ENCODE measurements at places on chromosomes 16 and 17.

- DNase-seq = no peak
Measured at GRCh38 chr16:82439678-82440293, 187.0 kb upstream of the CDH13 start.

DNA sequence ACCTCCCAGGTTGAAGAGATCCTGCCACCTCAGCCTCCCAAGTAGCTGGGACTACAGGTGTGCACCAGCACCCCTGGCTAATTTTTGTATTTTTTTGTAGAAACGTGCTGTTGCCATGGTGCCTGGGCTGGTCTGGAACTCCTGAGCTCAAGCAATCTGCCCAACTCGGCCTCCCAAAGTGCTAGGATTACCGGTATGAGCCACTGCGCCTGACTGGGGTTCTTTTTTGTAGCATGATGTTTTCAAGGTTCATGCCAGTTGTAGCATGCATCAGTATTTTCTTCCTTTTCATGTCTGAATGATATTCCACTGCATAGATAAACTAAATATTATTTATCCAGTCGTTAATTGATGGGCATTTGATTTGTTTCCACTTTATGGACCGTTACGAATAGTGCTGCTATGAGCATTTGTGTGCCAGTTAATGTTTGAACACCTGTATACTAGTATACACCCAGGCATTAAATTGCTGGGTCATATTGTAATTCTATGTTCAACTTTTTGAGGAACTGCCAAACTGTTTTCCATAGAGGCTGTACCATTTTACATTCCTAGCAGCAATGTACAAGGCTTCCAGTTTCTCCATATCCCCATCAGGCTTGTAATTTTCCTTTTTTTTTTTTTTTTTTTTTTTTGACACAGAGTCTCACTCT lies 24.8 kb upstream of the CEP20 start:
- DNase-seq = no peak

DNA sequence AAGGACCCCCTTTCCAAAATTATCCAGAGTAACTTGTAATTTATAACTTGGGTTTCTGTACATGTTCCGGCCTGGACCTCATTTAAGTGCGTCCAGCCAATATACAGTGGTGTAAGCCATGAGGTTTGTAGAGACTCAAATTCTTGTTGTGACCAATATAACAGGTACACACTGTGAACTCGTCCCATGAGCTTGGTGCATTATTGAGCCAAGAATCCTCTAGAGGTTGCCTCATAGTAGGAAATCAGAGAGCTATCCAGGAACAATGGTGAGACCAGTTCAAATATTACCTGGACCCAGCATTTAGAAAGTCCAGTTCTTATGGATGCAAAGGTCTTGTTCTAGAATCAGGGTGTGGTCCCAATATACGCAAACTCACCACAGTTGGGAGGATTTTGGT lies 138.2 kb downstream of the NPIPB5 start:
- no peak for DNase-seq

DNA sequence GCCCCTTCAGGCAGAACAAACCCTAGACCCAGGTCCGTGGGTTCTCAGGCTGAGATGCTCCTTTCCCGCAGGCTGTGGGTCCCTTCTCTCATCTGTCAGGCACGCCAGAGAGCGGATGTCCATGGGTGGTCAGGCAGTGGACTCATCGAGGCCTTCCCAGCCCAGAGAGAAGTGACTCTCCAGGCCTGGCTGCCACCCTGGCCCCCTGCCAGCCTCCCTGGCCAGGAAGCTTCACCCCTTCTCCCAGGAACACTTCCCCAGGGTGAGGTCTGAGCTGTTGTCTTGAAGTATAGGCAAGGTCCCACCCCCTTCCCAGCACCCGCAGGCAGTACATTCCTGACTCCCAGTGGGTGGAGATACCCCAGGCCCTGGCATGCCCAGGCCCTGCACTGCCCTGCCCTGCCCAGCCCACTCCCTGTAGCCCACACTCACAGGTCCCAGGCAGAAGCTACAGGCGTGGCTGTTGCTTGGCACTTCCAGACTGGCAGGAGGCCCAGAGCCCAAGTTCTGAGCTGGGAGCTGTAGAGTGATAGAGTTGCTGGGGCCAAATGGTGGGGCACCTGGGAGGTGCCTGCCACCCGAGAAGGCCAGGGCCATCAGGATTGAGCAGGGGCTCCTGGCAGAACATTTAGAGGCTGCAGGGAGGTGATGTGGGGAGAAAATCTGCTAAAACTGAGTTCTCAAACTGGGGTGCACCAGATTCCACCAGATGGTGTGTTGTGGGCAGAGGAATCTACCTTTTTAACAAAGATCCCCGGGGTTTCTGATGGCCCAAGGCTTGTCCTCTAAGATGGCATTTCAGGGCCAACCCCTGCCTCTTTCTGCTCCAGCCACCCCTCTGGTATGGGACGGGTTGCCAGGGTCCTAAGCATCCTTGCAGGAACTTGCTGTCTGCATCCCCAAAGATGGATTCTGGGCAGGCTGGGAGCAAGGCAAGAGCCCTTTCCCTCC lies 6.7 kb downstream of the ITGA3 start:
- DNase-seq = no peak

DNA sequence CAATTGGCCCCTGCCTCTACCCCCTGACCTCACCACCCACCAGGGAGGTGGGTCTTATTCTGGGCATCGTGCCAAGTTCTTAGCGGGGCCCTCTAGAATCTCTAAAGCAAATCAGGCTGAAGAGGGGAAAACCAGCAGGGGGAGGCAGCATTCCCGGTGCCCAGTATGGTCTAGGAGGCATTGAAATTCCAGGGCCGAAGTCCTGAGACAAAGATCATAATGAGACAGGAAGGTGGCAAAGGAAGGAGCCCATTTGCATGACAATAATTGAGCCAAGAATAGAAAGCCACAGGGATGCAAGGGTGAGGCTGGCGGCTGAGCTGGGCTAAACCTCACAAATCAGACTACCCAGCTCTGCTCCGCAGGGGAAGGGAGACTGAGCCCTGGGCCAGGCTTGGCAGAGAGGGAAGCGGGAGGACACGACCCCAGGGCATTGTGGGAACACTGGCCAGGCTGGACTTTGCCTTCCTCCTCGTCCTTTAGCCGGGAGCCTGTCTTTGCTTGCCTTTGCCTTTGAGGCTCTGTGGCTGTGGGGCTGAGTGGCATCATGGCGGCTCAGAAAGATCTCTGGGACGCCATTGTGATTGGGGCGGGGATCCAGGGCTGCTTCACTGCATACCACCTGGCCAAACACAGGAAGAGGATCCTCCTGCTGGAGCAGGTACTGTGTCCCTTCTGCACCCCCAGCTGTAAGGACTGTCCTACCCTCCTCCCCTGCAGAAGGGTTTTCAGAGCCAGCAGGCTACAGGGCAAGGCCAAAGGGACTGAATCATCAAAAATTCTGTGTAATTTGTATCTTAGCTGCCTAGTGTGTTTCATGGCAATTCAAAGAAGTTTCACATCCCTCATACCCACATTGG lies at the start of gene PIPOX:
Gene PIPOX, plus strand, starts transcription at position 463 of the 860 bp plus-strand sequence. Its CDS starts 85 bp downstream, at position 548.
- DNase-seq = no peak

DNA sequence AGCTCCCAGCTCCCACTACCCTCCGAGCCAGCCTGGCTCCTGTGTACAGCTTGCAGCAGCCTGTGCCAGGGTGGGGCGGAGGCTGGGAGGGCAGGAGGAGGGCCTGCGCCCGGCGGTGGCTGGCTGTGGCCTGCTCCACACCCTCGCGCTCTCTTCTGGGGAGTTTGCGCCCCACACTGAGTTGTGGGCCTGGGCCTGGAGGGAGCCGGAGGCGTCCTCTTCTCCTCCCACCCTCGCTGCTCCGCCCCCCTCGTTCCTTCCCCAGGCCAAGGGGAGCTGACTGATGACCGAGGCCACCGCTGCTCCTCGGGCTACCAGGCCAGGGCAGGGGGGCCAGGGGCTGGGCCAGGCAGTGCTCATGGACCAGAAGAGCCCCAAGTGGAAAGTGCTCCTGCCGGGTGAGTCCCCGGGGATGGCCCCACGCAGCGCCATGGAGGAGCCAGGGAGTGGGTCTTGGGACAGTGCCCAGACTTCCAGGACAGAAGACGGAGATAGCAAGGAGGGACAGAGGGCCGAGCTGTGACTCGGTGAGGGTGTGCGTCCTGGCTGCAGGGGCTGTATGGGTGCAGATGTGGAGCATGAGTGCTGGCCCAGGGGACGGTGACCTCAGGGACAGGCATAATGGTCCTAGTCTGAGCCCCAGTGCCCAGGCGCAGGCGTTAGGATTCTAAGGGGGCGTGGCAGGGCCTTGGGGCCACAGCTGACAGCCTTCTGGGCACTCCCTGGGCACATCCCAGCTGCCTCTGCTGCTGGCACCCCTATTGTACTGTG lies 242.1 kb upstream of the GSE1 start:
- no peak for DNase-seq

DNA sequence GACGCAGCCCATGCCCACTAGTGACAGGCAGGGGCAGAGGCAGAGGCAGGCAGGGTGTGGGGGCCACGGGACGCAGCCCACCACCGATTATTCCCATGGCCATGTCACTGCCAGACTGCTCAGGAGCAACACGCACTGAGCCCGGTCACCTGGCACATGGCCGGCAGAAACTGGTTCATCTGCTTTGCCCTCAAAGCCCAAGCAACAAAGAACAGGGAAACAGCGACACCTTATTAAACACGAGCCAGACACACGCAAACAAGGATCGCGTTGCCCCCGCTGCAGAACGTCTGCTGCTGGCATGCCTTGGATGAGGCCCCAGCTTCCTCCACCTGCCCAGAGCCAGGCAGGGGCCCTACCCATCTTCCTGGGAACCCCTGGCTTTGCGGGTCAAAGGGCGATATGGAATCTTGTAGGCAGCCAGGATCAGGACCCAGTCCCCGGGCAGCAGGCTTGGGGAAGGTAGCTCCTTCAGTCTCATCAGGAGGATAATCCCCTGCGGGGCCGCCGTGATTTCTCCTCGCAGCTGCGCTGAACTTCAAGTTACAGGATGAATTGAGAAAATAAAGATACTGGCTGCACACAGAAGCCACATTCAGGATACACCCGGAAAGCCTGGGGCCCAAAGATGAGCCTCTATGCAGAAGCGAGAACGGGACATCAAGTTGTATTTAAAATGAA lies 4.8 kb downstream of the TBC1D16 start:
- no peak for DNase-seq

DNA sequence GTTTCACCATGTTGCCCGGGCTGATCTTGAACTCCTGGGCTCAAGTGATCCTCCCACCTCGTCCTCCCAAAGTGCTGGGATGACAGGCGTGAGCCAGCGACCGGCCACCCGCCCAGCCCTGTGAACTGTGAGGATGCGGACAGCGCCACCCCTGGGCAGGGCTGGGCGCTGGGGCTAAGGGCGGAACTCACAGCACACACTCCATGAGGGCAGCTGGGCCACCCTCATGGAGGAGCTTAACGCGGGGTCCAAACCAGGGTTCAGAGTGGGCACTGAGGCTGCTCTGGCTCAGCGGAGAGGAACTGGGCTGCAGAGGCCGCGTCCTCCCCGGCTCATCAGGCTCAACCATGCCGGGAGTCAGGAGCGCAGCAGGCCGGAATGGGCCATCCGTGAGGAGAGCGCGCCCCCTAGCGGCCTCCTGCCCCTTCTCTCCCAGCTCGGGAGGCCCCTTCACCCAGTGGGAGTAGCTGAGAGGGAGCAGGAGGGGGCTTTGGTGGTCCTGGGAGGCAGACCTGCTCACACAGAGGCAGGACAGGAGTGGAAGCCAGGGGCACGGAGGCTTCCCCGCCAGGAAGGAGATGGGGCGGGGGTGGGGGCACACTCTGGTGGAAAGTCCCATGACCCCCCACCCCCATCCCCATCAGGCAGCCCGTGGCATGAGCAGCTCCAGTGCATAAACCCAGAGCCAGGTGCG lies 13.8 kb downstream of the CORO7 start:
- peak; percentile 79 for DNase-seq

- DNase-seq = no peak
Measured at GRCh38 chr17:67467500-67468455, 90.7 kb downstream of the PITPNC1 start.

GRCh38 chr16:84062734-84063640 lies 20.4 kb upstream of the SLC38A8 start:
- peak; percentile 72 for DNase-seq

- DNase-seq = no peak
Measured at GRCh38 chr17:41695954-41696757, 7.5 kb downstream of the EIF1 start.

DNA sequence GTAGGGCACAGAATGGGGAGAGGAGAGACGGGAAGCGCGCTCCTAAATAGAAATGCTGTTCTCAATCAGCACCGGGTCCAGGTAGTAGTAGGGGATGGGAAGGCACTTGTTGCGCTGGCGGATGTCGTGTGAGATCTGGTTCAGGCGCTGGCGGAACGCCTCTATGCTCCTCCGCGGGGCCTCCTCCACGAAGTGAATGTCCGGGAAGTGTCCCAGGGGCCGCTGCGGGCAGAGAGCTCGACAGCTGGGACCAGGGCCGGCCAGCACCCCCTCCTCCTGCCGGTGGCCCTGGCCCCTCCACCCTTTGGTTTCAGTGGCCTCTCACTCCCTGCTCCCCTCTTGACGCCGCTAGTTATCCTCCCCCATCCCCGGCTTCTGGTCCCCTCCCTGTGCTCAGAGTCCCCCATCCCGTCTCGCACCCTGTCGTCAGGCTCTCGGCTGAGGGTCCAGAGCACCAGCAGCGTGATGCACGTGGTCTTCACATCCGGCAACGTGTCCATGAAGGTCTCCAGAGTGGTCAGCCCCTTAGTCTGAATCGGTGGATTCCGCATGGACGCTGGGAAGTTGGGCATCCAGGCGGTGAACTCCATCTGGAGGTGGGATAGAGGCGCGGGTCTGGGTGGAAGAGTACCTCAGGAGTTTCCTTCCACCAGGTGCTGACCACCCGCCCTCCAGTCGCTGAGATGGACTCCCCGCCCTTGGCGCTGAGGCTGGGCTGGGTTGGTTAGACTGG lies 14.6 kb downstream of the ALOX12B start:
- no peak for DNase-seq

GRCh38 chr16:31819386-31819785 lies 54.2 kb upstream of the ZNF267 start:
- no peak for DNase-seq

- no peak for DNase-seq
Measured at GRCh38 chr17:55763856-55764255, 13.0 kb downstream of the PCTP start.

All from omental fat pad (tissue), 4 donors.